ENCODE measurements at places on chromosomes 11 and 22.

DNA sequence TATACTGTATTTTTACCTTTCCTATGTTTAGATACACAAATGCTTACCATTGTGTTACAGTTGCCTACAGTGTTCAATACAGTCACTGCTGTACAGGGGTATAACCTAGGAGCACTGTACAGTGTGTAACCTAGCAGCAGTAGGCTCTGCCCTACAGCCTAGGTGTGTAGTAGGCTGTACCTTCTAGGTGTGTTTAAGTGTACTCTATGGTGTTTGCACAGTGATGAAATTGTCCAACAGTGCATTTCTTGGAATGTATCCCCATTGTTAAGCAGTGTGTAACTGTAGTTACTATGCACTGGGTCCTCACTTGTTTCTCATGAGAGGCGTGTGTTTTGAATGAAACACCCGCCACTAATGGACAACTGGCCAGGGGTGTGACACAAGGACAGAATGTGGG, 269.0 kb downstream of the OPCML start:
- no peak for DNase-seq

- DNase-seq = no peak
Observed at GRCh38 chr22:17199003-17199731, 20.1 kb downstream of the ADA2 start.

GRCh38 chr11:70885281-70886231, 366.8 kb downstream of the SHANK2 start:
- no peak for DNase-seq

- no peak for DNase-seq
Observed at GRCh38 chr11:123373754-123374621, 56.1 kb upstream of the GRAMD1B start.

DNA sequence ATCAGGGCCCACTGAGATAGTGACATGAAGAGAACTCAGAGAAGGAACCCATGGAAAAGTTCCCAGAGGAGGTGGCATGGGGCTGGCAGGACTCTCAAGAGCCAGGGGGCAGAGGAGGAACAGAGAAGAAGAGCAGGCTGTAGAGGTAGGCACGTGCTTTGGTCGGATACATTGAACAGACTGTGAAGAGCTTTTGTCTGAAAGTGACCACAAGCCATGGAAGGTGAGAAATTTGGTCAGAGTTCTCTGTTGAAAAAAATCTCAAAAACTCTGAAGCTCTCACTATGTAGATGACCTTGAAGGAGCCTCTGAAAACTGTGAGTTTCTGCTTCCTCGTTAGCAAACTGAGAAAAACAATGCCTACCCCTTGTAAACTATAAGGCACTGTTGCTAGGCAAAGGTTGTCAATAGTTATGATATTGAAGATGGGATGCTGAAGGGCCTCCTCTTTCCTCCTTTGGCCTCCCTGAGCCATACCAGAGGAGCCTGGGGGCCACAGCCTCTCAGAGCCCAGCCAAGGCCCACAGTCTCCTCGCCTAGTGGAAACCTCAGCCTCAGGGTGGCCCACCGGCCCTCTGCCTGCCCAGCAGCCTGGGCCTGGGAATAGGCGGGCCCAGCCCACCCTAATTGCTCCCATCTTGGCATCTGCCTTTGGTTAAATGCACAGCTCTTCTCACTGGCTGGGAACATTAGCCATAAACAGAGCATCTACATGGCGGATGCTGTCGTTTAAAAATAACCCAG, 415.7 kb downstream of the SOX6 start:
- DNase-seq = no peak

- no peak for DNase-seq
Observed at GRCh38 chr22:25109878-25110595, 89.6 kb upstream of the CRYBB3 start.

- DNase-seq = peak; percentile 49
Observed at GRCh38 chr11:44651535-44652155, 75.1 kb upstream of the TSPAN18 start.

DNA sequence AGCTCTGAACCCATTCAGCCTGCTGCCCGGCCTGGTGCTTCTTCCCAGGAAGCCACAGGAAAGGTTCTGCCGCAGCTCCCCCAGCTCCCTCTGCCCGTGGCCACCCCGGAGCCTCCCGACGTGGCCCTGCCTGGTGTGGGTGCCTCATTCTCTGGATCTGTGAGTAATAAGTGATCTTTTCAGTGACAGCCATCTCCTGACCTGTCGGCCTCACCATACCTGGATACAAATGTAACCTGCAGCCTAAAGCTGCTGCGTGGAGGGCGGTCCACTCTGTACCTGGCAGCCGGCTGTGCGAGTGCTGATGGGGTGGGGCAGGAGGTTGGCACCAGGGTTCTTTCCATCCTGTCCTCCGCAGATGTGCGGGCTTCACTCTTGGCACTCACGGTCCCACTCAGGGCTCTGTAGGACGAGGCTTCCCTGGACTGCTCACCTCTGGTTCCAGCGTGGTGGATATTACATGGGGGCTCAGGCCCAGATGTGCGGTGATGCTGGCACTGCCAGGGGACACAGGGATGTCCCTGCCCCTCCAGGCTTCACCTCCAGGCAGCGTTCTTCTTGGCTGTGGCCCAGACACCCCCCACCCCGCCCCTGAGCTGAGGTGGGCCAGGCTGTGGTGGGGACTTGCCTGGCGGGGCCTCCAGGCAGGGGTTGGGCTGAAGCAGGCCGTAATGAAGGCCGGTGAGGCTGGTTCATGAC, 748.5 kb downstream of the BRD1 start:
- DNase-seq = no peak

- no peak for DNase-seq
Observed at GRCh38 chr11:11993839-11994238, 14.6 kb downstream of the DKK3 start.

- no peak for DNase-seq
Observed at GRCh38 chr11:116576526-116576925, 196.3 kb downstream of the BUD13 start.

DNA sequence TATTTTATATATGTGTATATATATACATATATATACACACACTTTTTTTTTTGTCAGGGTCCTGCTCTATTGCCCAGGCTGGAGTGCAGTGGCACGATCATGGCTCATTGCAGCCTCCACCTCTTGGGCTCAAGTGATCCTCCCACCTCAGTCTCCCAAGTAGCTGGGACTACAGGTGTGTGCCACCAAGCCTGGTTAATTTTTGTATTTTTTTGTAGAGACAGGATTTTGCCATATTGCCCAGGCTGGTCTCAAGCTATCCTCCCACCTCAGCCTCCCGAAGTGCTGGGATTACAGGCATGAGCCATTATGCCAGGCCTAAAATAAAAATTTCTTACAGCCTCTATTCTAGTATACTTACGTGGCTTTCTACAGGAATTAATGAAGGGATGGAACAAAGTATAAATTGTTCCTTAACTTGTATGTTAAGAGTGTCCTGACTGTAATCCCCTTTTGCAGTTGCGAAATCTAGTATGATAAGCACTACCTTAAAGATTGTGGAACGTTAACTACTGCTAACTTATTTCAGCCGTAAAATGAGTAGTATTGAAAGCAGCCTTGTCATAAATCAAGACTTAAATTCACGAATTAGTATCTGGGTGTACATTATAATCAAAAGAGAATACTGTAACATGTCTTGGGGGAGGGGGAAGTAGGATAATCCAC, 2.1 kb downstream of the TRAF6 start:
- DNase-seq = no peak

DNA sequence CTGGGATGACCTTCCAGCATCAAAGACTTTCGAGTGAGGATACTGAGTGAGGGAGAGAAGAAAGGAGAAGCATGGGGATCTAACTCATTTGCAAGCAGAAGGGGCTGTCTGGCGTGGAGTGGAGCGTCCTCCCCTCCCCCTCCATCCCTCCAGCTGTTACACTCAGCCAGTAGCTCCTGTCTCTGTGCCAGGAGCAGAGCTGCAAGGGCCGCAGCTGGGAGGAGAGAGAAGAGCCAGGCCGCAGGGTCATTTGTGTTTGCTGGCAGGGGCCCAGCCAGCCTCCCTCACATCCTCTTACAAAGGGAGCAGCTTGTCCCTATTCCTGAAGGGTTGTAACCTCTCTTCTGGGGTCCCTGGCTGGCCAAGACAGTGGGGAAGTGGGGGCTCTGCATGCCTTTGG, 57.9 kb downstream of the NECTIN1 start:
- DNase-seq = no peak

DNA sequence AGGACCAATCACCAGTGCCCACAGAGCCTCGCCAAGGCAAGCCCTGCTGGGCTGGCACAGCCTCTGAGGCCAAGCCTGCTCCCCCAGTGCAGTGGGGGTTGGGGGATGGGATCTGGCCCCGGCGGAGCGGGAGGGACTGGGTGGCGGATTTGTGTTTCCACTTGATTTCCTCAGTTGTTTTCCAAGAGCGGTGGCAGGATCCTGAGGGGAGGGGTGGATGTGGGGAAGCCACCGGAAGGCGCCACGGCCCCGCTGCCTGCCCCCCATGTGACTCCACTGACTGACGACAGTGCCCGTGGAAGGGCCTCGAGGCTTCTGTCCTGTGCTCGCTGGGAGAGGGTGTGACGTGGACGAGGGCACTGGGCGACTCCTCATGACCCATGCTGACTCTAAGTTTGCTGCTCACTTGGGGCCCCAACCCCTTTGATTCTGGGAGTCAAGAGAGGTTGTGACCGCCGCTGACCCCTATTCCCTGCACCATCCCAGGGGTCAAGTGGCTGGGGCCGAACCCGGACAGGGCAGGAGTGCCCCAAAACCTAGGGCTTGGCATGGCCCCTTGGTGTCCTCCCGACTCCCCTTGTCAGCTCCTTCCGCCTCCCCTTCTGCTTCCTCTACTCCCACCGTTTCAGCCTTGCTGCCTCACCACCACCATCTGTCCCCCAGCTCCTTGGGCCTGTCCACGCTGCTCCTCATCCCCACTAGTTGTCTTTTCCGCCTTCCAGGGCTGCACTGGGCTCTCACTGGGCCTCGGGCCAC, 23.5 kb upstream of the PICK1 start:
- DNase-seq = no peak

DNA sequence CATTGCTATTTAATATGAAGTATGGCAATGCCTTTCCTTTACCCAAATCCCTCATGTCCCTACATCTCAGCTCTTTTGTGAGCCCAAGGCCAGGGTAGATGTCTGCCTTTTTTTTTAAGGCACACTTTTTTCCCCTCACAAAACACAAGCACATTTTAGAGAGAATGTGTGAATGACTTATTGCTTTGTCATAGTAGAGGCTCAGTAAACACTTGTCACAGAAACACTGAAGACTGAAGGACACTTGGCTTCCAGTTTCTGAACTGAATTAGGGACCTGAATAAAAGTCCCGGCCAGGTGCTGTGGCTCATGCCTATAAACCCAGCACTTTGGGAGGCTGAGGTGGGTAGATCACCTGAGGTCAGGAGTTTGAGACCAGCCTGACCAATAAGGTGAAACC, 2.9 kb upstream of the SCGB2A2 start:
- no peak for DNase-seq

- peak; percentile 70 for DNase-seq
Observed at GRCh38 chr11:83061883-83062282, 9.8 kb downstream of the RAB30 start.

DNA sequence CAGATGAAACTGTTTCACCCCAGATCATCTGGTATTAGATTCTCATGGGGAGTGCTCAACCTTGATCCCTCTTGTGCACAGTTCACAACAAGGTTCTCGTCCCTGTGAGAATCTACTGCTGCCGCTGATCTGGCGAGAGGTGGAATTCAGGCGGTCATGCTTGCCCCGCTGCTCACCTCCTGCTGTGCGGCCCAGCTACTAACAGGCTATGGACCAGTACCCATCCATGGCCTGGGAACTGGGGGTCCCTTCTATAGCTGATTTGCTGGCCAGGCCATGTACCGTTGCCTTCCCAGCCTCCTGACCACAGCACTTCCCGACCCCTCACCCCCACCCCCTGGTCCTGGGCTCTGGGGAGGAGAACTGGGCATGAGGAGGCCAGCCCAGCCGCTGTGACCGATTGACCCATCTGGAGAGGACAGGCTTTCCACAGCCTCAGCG, 2.6 kb downstream of the PHLDA2 start:
- no peak for DNase-seq

DNA sequence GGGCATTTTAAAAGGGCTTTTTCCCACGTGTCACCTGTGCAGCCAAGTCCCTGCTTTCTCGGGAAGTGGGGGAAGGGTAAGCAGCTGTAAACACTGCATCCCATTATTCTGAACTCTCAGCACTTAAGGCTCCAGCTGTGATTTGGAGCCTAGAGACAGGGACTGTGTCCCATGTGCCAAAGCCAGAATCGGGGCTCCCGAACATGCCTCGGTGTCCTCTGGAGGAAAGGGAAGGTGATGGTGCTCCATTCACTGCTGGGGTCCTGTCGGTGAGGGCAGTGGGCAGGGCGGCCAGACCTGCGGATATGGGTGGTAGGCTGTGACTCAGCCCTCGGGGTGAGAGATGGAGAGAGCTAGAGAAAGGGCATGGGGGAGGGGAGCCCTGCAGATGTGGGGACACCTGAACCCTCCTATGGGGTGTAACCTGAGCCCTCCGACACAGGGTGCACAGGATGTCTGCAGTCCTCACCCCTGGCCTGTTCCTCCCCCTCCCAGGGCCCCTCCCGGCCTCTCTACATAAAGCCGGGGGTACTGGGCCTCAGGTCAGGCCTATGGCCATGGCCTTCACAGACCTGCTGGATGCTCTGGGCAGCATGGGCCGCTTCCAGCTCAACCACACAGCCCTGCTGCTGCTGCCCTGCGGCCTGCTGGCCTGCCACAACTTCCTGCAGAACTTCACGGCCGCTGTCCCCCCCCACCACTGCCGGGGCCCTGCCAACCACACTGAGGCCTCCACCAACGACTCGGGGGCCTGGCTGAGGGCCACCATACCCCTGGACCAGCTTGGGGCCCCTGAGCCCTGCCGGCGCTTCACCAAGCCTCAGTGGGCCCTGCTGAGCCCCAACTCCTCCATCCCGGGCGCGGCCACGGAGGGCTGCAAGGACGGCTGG, 31.8 kb downstream of the CAPN1 start:
- DNase-seq = no peak

- no peak for DNase-seq
Observed at GRCh38 chr22:48250286-48250895, 1487.9 kb downstream of the TBC1D22A start.

- DNase-seq = no peak
Observed at GRCh38 chr11:17414317-17414737, 25.9 kb upstream of the KCNJ11 start.

- no peak for DNase-seq
Observed at GRCh38 chr22:41273128-41273527, 12.9 kb downstream of the RANGAP1 start.

GRCh38 chr11:119089319-119089718, 4.6 kb downstream of the HMBS start:
- DNase-seq = no peak

- DNase-seq = no peak
Observed at GRCh38 chr11:26072614-26073153, 259.2 kb upstream of the ANO3 start.

Measured in germinal center (tissue), 1 donor.